ENCODE measurements at places on chromosomes 5 and 9.
A peak's percentile ranks its signal among the peaks of the same experiment; 100 is the strongest.

DNA sequence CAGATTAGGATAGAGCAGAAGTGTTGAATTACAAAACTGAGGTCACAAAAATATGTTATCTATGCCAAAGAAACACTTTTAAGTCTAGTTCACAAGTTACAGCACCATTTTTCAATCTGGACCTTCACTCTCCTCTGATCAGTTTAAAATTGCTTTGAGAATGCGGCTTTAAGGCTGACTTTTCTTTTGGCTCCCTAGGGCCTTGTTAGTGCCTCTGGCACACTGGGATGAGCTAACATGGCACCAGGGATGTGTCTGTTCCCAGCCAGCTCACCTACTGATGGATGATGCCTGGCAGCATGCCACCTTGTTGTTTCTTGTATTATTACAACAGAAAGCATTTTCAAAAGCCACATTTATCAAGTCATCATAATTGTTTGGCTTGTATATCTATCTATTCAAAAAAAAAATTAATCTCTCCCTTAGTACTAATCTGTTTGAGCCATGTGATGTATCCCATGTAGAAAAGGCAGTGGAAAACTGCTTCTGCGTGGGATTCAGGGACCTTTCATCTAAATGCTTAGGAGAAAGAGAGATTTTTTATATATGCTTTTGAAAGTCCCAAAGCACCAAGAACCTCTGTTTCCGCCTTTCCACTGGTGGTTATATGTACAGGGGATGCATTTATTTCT is 46.6 kb downstream of the ADAMTSL1 start:
- no peak for DNase-seq

GRCh38 chr9:72203205-72203803 is 54.1 kb downstream of the GDA start:
- DNase-seq = peak; percentile 9

GRCh38 chr9:89868100-89868499 is 263.3 kb downstream of the GADD45G start:
- no peak for DNase-seq

GRCh38 chr9:13716601-13717321 is 437.3 kb upstream of the MPDZ start:
- no peak for DNase-seq

GRCh38 chr5:132237670-132238069 is 10.0 kb upstream of the P4HA2 start:
- DNase-seq = no peak

DNA sequence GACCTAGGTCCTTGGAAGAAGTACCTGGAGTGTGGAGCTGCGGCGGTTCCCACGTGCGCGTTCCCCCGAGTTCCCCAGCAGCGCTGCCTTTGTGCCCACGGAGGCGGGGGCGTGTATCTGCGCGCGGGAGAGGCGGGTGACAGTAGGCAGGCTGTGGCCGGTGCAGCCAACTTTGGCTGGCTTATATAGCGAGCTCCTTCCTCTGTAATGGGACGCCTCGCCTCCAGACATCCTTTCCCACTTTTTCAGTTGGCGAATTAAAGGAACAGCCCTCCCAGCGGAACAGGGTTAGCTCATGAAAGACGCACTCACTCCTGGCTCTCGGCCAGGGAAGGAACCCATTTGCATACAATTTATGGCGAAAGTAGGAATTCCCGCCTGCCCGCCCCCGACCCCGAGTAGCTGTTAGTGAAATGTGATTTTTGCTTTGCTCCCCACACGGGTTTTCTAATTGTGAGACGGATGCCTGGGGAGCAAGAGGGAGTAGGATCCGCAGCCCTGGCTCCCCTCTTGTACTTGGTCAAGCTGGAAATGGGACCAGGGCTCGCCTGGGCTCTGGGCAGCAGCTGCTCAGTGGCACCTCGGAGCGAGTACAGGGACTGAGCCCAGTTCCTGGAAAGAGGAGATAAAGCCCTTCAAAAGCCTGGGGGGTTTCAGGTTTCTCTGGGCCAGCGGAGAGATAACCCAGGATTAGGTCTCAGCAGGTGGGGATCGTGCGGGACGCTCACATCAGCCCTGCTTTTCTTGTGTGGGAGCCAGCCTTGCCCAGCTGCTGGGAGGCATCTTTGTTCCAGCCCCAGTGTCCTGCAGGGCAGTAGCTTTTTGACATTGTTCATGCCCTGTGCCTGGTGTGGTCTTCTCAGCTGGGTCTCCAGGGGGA is at the start of gene TNC:
Gene TNC, minus strand, starts transcription at position 159 of the 880 bp plus-strand sequence. CDS start 27,139 bp downstream, outside the sequence.
- peak; percentile 82 for DNase-seq

DNA sequence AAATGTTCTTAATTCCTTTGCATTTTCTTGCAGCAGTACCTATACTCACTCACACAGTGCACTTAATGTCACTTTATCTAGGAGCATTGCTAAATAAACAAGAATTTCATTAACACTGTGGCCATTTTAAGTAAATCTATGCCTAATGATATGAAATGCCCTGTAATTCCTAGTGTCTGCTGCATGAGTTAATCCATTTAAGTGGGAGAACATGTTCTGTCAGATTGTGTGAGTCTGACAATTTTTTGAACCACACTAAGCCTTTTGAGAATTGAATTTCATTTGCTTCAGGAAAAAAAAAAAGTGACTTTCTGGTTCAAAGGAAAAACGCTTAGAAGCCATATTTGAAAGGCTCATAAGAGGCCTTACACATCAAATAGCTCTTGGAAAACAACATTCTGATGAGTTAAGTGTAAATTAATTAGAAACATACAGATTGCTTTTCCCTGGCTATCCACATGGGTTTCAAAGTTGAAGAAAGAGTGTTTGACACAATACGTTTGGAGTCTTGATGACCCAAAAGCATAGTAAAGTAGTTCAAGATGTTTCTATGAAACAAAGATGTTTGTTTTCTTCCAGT is 446.7 kb upstream of the GRAMD2B start:
- DNase-seq = no peak

DNA sequence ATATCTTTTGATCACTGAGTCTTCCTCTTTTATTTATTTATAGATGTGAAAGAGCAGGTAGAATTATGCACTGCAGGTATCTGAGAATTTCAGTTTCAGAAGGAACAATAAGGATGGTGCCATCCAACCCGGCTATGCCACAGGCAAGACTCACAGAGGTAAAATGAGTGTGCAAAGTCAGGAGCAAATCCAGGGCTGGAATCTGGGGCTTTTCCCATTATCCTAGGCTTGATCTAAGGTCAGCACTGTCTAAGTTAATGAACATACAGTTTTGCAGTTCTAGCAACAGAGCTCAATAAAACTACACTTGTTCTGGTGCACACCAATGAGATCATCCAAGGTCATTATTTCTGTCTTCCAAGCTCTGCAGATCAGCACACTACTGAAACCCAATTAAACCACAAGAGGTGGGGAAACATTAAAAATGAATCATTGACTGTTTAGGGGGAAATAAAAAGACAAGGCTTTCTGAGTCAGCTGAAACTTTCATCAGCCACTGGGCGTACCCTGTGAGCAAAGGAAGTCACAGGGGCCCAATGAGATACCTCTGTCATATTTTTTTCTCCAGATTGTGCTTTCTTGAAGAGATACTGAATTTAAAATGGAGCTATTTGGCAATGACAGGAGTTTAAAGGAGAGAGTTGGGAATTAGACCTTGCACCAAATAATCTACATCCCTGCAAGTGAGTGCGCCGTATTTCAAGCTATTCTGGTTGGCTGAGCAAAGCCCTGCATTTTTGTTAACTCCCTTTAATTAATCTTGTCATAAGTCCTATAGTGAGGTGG is 662.2 kb upstream of the ZNF608 start:
- DNase-seq = peak; percentile 88
